Upper lobe of left lung (tissue), 6 donors: ENCODE measurements at places on chromosomes 1 and 21. TPM values are rescaled to one million over a fixed set of nuclear protein-coding genes. Genes with fewer than 3 reads are reported as not detected.

GRCh38 chr1:32948905-32949304, 15.7 kb downstream of the RNF19B start:
- DNase-seq, result no peak

DNA sequence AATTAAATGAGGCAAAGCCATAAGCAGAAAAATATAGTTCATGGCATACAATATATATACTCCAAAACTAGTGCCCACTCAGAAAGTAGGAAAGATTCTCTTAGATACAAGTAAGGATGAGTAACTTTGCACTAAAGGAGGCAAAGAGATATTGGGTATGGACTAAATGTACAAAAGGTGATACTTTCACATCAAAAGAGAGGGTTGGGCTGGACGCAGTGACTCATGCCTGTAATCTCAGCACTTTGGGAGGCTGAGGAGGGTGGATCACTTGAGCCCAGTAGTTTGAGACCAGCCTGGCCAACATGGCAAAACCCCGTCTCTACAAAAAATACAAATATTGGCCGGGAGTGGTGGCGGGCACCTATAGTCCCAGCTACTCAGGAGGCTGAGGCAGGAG, 6.7 kb downstream of the KYAT3 start:
- DNase-seq, result no peak

DNA sequence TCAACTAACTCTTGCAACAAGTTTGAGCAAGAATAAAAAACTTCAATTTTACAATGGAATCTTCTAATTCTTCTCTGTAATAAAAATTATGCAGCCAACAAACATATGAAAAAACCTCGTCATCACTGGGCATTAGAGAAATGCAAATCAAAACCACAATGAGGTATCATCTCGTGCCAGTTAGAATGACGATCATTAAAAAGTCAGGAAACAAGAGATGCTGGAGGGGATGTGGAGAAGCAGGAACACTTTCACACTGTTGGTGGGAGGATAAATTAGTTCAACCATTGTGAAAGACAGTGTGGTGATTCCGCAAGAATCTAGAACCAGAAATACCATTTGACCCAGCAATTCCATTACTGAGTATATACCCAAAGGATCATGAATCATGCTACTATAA, 327.5 kb upstream of the LYPLAL1 start:
- no peak for DNase-seq

GRCh38 chr1:23591460-23592208, 32.3 kb upstream of the ID3 start:
- no peak for DNase-seq

Gene UBASH3A
- total RNA-seq, result 1.4 TPM
